CD4-positive, alpha-beta memory T cell (primary cell): ENCODE measurements at places on chromosomes 4 and X. TPM values are rescaled to one million over a fixed set of nuclear protein-coding genes. Genes with fewer than 3 reads are reported as not detected.

GRCh38 chr4:86560447-86560846 is 33.7 kb upstream of the PTPN13 start:
- no peak overlapping the region for H3K27ac ChIP-seq
- peaks cover 19% of the 10 kb centered on the region for H3K4me1 ChIP-seq
- no peaks in the 10 kb centered on the region for H3K27me3 ChIP-seq
- no peak overlapping the region for H3K4me3 ChIP-seq
- DNase-seq = no peak

GRCh38 chr4:143514497-143514896 is 995 bp downstream of the SMARCA5 start:
- no peak for DNase-seq
- H3K36me3 ChIP-seq = peaks cover 18% of the 10 kb centered on the region
- peaks cover 4% of the 10 kb centered on the region for H3K27me3 ChIP-seq

- H3K4me3 ChIP-seq = no peak overlapping the region
- H3K27ac ChIP-seq = no peak overlapping the region
- H3K36me3 ChIP-seq = no peaks in the 10 kb centered on the region
- no peaks in the 10 kb centered on the region for H3K4me1 ChIP-seq
- H3K27me3 ChIP-seq = no peaks in the 10 kb centered on the region
Observed at GRCh38 chr4:183328832-183329231, 6.6 kb upstream of the CLDN24 start.

DNA sequence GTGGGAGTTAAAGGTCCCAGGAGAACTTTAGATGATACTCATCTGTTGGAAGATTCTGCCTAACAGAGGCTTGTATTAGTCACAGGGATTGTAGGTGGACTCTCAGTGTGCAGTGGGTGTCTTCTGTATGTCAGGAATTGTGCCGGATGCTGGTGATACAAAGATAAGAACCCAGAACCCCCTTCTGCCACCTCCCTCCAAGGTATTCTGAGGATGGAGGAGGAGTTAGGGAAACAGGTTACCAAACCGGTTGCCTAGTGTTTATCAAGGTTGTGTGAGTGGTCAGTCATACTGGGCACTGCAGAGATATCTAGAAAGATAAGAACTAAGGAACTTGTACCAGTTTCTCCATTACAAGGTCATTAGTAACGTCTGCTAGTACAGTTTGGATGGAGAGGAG is 61.6 kb downstream of the PTTG2 start:
- no peaks in the 10 kb centered on the region for H3K27me3 ChIP-seq
- no peaks in the 10 kb centered on the region for H3K4me1 ChIP-seq
- DNase-seq = no peak
- H3K4me3 ChIP-seq = no peak overlapping the region
- H3K36me3 ChIP-seq = no peaks in the 10 kb centered on the region

DNA sequence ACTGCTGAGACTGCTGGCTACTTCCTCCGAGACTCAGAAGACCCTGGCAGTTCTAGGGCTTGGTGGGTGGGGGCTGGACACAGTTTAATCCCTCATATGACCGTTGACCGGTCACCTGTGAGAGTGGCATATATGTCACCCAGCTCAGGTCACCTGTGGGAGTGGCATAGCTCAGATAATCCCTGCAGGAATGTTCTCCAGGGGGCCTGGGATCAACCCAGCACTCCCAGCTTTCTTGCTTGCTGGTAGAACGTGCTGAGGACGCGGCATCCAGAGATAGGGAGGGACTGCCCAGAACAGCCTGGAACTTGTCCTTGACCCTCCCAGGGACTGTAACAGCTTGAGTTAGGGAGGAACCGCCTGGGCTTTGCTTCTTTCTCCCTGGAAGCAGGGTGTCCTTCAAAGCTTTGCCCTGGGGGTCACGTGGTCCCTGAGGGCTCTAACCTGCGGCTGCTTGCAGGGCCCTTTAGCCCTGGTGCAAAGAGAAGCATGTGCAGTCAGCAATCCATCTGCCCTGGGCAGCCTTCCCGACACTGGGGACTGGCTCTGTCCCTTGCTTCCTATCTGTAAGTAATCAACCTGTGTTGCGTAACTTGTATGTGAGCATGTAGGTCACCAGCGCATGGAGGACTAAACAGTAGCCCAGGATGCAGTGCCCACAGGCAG is 55.3 kb downstream of the ZFYVE28 start:
- H3K27me3 ChIP-seq = no peaks in the 10 kb centered on the region
- H3K4me3 ChIP-seq = no peak overlapping the region
- no peaks in the 10 kb centered on the region for H3K36me3 ChIP-seq
- H3K27ac ChIP-seq = no peak overlapping the region
- H3K4me1 ChIP-seq = peaks cover 26% of the 10 kb centered on the region

GRCh38 chr4:2071912-2072867 is 13.1 kb downstream of the NAT8L start:
- no peak for DNase-seq
- H3K27me3 ChIP-seq = no peaks in the 10 kb centered on the region
- no peaks in the 10 kb centered on the region for H3K36me3 ChIP-seq
- no peaks in the 10 kb centered on the region for H3K4me1 ChIP-seq
- H3K4me3 ChIP-seq = no peak overlapping the region

Gene OTC
- not detected for total RNA-seq

Gene TMEM35A
- total RNA-seq = not detected

Gene RHOH
- 198 TPM for total RNA-seq
